ENCODE measurements at places on chromosomes 2 and 18. TPM values are rescaled to one million over a fixed set of nuclear protein-coding genes. Genes with fewer than 3 reads are reported as not detected.

The TLX2 gene
- total RNA-seq = not detected

The ZNF2 gene
- total RNA-seq = 2.3 TPM

The CLEC4F gene
- 0.54 TPM for total RNA-seq

The GRB14 gene
- total RNA-seq = 4.7 TPM

The UGT1A3 gene
- total RNA-seq = not detected

The ST6GAL2 gene
- total RNA-seq = 900 TPM

DNA sequence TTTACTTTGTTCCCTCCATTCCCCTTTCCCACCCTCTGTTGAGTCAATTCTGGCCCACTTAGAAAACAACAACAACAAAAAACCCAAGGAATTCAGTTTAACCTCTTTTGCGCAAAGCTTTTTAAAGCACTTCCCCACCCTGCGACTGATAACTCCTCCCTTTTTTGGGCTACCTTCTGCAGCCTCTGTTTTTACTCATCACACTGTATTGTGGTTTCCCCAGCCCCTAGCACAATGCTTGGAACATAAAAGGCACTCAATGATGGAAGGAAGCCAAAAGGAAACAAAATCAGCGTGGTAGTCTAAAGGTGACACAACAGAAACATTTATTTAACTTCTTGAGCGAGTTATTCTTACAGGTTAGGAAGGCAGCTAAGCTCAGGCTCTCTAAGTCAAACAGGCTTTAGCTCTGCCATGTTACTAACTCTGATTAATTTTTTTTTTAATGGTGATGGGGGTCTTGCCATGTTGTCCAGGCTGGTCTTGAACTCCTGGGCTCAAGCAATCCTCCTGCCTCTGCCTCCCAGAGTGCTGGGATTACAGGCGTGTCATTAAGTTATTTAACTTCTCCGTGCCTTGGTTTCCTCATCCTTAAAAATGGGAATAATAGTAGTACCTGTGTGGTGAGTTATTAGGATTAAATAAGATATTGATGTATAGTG lies 1.3 kb downstream of the CEP68 start:
- DNase-seq = no peak

DNA sequence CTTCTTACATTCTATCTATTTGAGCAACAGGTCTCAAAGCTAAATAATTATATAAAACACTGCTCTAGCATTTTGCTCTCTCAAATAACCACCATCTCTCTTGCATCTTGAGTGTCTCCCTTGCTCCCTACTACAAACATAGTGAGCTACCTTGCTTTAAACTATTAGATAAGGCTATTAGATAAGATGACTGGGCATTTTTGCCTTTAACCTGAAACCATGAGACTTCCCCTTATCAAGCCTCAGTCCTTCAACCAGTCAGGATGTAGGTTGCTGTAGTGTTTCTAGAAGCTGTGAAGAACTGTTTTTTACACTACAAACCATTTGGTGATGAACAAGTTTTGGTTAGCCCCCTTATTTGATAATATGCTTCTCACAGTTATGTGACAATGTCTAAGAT lies 115.4 kb upstream of the MAP2 start:
- DNase-seq = no peak

- no peak for DNase-seq
These were observed 35.2 kb downstream of the E2F6 start for GRCh38 chr2:11430729-11431128.

- DNase-seq = no peak
These were observed 14.0 kb downstream of the STRADB start for GRCh38 chr2:201465524-201465971.

GRCh38 chr2:237863102-237863511 lies 3.7 kb downstream of the RAMP1 start:
- DNase-seq = no peak

DNA sequence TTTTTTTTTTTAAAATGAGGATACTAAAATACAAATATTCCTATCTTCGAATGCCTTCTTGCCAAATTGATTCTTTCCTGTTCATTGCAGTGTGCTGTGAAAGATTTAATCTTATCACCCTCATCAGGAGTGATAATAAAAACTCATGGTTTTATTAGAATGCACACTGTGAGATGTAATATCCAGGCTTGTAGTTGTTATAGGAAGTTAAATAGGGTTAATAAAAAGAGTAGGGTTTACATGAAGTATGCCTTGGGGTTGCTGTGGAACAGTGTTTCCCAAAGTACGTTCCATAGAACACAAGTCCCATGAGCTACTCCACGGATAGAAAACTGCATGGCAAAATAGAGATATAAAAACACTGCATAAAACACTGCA lies 191.9 kb downstream of the SPP2 start:
- DNase-seq = no peak

GRCh38 chr2:65393743-65394422 lies 38.5 kb downstream of the SPRED2 start:
- no peak for DNase-seq

DNA sequence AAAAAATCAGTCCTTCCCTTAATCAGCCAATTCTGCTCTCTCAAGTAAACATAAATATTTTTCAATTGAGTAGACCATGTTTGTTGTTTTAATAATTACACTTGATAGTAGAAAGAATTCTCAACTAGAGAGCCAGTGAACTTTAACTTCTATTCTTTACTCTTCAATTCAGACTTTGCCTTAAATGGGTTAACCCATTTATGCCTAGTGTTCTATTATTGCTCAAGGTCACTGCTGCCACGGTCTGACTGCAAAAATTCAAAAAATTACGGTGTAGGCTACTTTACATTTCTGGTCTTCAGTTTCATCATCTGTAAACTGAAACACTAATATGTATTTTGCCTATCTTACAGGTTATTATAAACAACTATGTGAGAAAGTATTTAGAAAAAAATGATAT lies 103.1 kb downstream of the TLK1 start:
- DNase-seq = no peak

DNA sequence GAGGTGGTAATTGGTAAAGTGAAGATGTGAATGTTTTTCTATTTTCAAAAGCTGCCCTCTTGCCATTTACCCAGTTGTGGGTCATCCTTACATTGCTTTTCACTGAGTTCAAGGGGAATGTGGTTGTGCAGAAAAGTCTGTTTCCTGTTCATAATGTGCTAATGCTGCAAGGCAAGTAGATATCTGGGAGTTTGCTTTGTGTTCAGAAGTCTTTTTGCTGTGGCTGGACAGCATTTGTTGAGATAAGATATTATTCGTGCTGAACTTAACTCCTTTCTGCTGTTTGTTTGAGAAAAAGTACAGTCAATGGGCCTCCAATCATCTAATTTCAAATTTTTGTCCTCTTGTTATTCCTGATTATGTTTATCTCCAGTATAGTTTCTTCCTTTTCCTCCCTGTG lies 263.2 kb downstream of the LTBP1 start:
- DNase-seq = no peak

- DNase-seq = no peak
These were observed 160.1 kb upstream of the CBLN2 start for GRCh38 chr18:72704202-72704601.
